Effector memory CD4-positive, alpha-beta T cell (primary cell): ENCODE measurements at places on chromosomes 7 and 10.

DNA sequence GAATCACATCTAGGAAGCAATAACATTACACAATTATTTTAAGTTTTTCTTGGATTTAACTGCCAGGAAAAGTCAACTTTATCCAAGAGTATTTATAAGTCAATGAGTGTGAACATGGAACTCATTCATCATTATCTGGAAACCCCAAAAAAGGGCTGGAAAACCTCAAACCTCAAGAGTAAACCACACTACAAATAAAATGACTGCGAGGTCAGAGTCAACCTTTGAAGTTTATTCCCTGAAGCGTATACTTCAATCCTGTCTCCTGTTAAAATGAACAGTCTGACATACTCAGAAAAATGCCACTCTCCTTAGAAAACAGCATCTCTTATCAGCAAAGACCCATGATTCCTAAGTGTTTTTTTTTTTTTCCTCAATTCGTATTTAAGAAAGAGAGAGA lies 86.5 kb downstream of the RELN start:
- DNase-seq = no peak

DNA sequence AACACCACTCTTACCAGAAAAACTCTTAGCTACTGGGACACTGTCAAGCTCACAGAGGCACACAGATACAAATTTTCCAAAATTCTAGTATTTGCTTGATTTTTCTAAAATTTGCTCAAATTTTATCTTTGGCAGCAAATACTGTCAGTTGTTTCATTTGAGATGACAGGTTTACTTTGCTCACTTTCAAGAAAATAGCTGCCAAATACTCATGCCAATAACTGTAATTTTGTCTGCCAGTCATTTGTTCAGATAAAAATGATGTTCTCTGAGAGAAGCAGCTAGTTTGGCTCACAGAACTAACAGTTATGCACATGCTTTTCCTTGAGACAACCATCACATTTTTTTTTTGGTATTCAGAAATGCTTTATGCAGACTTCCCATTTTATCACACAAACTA lies 82.8 kb downstream of the LRRC18 start:
- DNase-seq = no peak

- DNase-seq = no peak
These were observed 929.9 kb upstream of the MBL2 start for GRCh38 chr10:53702489-53702888.

DNA sequence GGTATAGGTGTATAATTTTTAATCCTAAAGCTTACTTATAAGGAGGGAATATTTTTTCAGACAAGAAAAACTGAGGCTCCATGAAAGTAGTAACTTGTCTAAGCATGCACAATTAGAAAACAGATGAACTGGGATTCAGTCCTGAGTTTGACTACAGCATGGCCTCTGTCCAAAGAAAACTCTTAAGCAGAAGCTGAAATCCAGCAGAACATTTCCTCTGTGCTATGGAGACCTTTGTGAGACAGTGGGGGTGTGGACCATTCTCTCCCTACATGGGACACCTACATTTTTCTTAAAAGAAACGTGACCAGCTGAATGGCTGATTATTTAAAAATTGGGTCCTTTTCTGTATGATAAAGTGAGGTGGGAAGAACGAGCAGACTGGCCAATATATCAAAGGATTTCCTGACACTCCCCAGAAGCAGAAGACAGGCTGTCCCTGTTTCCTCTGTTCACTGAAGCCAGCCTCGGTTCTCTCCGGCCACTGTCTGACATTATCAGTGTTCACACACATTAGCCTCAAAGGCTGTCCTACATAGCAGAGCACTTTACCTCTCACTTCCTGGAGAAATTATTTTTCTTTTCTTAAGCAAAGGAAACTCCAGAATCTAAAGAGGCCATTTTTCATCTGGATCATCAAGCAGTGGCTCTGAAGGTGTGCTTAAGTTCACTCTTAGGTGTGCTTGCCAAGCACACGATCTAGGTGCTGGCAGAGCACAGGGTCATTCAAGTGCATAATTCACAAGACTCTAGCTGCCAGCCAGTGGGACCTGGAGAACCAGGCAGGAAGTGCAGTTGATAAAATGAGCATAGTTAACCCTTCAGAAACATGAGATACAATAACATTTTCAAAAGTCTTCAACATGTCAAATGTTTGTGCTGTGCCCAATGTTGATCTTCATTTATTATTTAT lies 40.4 kb upstream of the KIAA1217 start:
- no peak for DNase-seq

GRCh38 chr7:159067576-159068487 lies 76.8 kb downstream of the VIPR2 start:
- no peak for DNase-seq

DNA sequence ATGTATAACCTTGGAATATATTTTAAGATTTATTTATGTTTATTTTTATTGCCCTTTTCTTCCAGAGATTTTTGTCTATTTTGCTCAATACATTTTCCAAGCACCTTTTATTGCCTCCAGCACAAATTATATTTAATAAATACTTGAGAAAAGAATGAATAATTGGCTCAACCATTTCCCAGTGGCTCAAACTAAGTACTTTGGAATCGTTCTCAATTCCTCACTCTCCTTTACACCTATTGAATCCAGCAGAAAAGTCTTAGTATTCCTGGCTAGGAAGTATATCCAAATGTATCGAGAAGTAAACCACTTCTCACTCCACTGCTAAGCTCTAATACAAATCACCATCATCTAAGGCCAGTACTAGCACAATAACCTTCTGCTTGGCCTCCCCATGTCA lies 276.1 kb downstream of the NEBL start:
- DNase-seq = no peak

DNA sequence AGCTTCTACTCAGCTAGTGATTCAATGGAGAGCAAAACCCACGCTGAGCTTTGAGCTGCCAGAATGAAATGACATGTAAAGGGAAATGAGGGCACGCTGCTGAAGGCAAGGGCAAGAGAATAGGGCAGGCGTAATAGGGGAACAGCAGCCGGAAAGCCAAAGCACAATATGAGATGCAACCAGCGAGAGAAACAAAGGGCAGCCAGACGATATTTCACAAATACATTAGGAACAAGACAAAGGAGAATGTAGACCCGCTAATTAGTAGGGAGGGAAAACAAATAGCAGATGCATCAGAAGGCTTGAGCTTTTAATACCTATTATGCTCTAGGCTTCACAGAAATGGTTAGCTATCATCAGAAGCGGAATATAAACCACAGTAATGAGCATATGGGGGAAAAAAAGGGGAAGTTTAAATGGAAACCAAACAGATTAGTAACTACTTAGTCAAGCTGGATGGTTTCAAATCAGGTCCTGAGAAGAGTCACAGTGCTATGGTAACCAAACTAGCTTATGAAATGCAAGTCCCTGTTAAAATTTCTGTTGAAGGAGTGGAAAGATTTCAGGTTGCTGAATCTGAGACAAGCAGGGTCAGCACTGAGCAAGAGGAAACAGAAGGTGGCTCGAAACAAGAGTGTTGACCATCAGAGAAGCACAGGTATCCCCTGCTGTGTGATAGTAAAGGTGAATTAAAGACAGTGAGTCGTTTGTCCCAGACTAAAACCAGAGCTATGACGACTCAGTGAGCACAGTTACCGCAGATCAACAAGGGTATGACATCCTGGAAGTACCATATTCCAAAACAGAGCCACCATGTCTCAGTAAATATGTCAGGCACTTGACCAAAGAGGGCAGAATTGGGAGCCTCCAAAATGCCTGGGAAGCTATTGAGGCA lies 496.9 kb upstream of the CELF2 start:
- DNase-seq = no peak

DNA sequence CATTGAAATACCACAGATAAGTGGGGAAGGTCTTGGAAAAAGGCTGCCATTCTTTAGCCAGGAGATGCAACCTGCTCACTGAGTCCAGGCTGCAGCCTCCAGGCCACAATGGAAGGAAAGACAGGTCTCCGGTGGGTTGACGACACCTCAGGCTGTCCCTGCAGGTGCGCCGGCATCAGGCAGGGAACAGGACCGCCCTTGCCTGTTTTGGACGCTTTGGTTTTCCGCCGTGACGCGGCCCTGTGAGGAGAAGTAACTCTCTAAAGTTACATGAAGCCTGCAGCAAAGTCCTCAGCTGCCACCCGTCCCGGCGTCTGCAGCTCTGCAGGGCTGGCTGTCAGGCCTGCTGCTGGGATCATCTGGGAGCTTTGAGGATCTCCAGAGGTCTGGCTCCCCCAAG lies 147.0 kb downstream of the WDR37 start:
- DNase-seq = no peak

GRCh38 chr10:62738916-62739315 lies 65.6 kb upstream of the ADO start:
- no peak for DNase-seq

- DNase-seq = no peak
These were observed 24.9 kb downstream of the PIK3AP1 start for GRCh38 chr10:96695366-96695765.

DNA sequence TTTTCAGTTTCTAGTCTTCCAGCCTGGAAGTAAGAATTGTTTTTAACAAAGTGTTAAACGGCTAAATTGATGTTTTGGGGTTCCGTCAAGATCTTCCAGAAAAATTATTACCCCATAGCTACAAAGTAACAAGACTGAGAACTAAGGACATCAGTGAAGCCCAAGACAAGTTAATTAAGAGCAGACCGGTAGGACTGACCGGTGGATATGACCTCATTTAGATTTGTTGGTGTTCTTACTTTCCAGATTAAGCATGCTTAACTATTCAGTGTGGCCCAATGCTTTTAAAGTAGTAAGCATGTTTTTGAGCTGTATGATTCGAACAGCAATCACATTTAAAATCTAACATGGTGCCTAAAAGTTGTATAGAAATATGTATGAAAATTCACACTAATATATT lies 73.1 kb upstream of the RPA3 start:
- DNase-seq = no peak
